Epithelial cell of esophagus (primary cell): ENCODE measurements at places on chromosomes 4 and X.
A peak's percentile ranks its signal among the peaks of the same experiment; 100 is the strongest.

- peak; percentile 74 for DNase-seq
Measured at GRCh38 chr4:142535009-142535408, 311.1 kb downstream of the INPP4B start.

DNA sequence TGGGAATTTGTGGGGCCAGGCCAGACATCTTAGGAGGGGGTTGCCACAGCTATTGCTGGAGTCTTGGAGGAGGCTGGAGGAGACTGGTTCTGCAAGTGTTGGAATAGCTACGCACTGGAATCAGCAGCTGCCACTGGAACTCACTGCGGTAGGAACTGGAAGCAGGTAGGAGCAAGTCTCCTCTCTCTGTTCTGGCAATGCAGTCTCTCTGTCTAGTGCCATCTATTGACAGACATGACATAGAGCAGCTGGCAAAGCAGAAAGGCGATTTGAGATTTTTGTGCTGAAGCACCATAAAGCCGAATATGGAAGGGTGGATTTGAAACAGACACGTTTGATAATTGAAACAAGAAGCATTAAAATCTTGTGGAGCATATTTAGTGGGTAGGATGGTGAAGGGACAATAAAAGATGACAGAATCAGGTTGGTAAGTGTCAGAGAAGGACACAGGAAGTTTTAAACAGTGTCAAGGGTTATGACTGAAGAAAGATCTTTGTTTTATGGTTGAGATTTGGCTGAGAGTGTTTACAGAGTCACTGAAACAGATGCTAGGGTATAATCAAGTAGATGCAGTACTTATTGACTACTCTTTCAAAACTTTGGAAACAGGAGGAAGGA, 23.5 kb upstream of the SYNPO2 start:
- peak; percentile 87 for DNase-seq

GRCh38 chr4:150591406-150591805, 9.5 kb downstream of the MAB21L2 start:
- no peak for DNase-seq

DNA sequence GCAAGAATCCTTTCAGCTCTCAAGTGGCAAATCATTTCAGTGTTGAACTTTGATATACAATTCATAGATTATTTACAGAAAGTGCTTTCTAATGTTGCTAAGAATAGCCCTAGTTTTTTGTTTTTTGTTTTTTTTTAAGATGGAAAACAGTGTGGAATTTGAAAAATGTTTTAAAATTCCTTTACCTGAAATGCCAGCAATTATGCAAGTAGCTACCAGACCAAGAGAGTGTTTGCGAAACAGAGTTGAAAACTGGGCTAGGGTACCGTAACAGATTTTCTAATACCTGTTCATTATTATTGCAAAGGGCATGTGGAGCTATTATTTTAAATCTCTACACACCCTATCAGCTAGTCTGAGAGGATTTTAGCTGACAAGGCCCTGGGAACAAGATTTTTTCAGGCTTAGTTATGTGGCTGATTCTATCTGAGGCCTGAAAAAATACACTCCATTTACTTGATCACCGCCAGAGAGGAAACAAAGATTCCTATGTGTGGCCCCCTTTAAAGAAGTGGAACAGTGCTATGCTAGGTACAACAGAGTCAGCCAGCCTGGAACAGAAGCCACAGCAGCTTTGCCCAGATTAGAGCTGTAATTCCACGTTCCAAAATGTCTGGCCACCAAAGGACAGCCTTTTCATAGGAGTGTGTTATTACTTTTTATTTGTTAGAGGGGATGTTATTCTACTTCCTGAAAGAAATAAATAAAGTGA, 46.9 kb upstream of the SLC39A8 start:
- DNase-seq: no peak

DNA sequence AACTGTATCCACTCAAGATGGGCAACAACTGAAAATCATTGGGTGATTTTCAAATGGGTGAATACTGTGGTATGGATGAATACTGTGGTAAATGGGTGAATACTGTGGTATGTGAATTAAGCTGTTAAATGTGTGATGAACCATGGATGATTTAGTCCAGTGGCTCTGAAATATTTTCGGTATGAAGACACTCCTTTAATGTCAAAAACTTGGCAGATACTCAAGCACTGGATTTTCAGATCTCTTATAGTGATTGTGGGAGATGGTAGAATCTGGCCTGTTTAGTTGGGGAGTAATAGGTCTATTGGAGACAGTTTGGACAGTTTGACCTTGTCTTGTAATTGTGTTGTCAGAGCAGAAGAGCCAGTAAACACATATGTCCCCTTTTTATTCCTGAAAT, 45.7 kb downstream of the SSX7 start:
- DNase-seq: no peak

DNA sequence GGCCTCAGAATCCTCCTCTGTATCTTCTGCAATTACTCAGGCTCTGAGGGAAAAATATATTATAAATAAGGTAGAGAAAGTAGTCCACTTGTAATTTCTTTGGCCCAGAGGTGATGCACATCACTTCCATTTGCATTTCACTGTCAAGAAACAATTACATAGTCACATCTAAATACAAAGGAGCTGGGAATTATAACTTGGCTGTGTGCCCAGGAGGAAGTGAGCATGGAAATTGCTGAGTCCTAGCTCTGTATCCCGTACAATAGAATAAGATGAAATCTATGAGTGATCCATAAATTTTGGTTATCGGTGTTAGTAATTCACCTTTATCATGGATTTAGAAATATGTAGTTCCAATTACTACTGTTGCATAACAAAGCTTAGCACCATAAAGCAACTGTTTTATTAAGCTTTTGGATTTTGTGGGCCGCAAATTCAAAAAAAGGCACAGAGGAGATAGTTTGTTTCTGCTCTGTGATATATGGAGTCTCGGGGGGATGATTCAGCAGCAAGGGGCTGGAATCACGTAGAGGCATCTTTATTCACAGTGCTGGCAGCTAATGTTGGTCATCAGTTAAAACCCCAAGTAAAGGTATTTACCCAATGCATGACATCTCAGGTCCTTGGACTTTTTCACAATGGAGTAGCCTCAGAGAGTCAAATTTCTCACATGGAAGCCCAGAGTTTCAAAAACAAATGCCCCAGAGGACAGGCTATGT, 241.4 kb upstream of the GALNT7 start:
- peak; percentile 28 for DNase-seq

DNA sequence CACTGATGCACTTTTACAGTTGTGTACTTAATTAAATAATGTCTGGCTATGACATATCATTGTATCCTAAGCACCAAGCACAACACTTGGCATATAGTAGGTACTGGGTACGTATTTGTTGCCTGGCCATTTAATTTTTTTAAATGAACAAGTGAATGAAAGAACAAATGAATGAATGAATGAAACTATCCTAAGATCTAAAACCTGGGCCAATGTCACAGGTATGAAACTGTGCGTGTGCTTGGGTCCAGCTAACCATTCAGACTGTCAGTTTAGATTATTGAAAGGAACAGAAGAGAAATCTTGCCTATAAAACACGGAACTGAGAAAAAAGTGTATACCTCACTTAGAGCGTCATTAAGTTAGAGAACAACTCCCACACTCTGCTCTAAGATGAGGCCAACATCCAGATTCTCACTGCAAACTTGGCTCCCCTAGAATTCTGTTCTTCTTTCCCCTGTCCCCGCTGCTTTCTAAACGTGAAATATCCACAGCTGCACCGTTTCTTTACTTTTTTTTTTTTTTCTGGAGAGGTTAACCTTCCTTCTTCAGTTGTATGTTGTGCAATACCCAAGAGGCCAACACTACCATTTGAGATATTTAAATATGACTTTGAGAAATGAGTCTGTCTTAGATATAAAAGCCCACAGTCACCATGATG, 17.3 kb upstream of the SEL1L3 start:
- DNase-seq: no peak

DNA sequence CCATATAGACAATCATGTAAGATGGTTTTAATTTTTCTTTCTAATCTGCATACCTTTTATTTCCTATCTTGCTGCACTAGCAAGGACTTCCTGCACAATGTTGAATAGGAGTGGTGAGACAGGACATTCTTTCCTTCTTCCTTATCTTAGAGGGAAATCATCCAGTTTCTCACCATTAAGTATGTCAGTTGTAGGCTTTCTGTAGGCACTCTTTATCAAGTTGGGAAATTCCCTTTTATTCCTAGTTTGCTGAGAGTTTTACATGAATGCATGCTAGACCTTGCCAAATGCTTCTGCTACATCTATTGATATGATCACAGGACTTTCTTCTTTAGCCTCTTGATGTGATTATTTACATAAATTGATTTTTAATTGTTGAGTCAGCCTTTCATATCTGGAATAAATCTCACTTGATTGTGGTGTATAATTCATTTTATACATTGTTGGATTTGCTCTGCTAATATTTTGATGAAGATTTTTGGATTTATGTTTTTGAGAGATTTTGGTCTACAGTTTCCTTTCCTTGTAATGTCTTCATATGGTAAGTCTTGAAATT, 23.8 kb downstream of the RNF175 start:
- DNase-seq: no peak

- DNase-seq: no peak
Measured at GRCh38 chr4:17206829-17207801, 304.8 kb downstream of the QDPR start.

DNA sequence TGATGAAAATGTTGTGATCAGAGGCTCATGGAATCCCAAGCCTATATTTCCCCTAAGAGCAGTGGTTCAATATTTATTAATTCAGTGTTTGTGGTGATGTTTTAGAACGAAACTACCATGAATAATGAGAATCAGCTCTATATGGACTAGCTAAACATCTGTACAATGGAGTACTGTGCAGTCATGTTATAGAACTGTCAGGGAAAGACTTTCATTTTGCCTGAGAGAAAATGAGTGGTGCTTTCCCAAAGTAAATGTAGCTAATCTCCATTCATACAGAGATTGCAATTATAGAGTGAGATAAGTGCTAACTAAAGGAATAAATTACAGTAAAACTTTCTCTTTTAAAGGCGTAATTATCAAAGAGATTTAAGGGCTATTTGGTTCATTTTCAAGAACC, 147.1 kb downstream of the FRAS1 start:
- DNase-seq: no peak

DNA sequence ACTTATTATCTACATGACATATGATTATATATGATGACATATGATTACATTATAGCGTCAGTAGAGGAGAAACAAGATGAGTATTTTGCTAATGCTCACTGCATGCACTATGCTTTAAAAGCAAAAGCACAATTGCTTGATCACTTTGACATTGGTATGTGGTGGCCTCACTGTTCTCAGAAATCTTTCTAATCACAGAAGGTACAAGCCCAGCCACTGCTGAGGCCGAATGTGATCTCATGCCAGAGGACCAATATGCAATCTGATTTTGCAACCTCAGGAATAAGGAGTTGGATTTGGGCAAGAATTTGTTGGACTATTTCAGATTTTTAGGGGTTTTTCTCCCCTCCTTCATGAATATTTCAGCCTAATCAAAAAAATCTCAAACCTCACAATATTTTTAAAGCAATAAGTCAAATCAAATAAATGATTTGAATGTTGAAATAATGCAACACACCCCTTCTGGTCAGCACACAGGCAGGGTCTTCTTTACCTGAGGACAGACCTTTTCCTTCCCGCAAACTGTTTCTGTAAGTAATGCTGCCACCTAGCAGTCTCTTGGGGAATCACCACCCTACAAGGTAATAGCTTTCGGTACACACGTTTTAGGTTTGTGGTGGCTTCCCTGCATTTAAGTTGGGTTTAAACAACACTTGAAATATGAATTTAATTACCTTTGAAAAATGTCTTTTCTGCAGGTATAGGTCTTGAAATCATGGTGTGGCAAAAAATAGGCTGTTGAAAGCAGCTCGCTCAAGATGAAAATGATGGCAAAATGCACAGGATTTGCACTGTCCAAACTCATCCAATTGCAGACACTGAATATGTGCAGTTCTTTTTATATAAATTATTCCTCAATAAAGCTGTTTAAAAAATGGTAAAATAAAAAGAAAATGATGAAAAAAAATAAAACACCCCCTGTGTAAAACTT, 4.8 kb upstream of the CXCL13 start:
- DNase-seq: peak; percentile 62

DNA sequence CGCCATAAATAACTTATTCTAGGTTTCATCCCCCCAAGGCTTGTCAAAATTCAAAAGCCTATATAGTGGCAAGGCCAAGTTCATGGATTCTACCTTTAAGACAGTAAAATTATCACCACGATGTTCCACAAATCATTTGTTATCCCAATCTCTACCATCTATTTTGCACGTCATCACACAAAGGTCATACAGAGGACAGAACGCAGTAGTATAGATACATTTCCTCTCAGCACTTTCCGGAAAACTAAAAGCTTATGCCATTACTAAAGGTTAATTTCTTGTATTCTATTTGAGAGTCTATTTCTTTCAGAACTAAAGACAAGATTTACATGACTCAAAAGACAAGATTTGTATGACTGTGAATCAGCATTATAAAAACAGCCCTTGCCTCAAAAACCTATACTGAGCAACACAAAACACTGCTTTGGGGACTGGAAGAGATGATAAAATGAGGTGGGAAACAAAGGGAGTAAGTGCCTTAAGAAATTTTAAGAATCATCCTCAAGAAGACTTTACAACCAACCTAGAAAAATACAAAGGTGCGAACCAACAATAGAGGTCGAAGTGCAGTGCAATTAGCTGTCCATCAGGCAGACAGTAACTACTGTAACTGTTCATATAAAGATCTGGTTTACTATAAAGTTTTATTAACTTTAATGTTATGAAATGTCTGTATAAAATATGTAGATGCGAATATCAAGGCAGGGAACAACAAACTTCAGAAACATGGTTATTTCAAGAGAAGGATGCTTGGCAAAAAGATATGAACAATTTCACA, 7.6 kb downstream of the UBE2D3 start:
- DNase-seq: no peak

GRCh38 chr4:157727163-157727562, 445.7 kb downstream of the GASK1B start:
- DNase-seq: no peak

DNA sequence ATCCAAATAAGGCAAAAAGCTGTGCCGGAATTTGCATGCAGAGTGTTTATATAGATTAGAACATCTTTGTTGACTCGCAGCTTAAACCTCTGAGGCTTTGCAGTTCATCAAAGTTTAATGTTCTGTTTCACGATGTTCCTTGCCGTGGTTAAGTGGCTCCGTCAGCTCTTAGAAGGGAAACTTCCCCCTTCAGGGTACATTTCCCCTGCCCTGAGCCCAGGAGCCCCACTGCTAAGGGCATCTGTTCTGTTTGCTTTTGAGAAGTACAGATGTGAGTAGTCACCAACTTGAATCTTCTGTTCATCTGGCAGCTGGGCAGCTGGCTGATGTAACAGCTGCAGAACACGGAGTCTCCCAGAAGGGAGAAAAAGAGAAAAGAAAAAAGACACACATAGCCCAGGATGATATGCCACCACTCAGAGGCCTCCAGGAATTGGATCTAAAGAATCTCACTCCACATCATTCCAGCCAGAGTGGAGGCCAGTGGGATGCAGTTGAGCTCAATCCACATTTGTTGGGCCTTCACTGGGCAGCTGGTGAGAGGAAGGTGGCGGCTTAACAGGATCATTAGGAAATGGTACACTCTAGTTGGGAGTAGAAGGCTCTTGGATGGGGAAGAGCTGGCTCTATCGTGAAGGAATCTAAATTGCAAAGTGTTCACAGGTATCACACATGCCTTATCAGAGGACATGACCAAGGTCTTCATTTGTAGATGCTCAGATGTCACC, 178.7 kb upstream of the RBPJ start:
- no peak for DNase-seq
